ENCODE measurements at places on chromosomes 4 and X.

DNA sequence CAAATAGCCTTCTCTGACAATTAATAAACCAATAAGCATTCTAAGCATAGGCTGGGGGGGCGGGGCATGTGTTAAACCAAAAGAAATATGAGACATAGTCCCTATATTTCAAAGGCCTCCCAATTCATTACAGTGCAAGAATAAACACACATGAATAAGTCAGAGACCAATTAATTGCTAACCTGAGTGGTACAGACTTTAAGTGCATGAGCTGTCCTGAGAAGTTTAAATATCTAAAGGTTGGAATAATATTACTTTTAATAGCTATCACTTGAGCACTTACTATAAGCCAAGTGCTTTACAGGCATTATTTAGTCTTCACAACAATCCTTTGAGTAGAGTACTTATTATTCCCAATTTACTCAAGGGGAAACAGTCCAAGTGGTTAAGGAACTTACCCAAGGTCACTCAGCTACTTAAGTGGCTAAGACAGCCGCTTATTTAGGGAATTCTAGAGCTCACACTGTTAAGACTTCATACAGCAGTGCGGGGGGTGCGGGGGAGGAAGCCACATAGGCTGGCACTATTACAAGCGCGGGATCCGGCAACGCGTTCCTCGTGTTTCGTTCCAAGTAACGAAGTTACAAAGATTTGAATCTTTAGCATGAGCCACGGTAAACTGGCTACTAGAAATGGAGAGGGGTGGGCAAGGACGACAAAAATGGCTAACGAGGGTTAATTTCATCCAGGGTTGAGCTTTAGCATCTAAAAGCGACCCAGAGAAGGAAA is 1.4 kb downstream of the THOC2 start:
- DNase-seq = peak; percentile 9

DNA sequence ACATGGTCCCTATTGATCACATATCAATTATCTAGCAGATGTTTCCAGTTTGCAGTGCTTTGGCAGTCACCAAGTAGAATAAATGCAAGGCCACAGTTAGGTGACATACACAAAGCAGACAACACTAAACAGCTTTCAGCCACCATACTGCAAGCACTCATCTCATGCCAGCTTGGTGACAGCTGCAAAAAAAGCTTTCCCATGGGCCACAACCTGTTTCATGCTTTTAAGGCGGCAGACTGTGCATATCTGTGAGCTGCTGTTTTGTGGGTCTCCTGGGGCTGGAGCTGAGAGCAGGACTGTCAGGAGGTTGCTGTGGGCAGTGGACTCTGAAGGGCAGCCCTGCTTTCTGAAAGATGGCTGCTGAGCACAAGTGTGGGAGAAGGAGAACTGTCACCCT is 82.6 kb downstream of the FHDC1 start:
- no peak for DNase-seq

DNA sequence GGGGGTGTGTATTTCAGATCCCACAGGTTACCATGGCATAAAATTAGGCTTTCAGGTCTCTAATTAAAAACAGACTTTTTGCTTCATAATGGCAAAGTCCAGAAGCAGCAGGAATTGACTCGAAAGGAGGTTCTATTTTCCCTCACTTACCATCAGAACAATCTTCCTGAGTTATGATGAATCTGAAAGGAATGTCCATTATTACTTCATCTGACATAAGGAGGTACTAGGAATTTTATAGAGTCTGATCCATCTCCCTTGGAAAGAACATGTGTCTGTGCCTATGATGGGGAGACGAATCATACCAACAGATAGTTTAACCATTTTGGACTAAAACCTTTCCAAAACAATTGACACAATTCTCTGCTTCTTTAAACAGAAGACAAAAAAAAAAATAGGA is 206.3 kb upstream of the FGF13 start:
- no peak for DNase-seq

GRCh38 chr4:169582203-169582602 is 30.2 kb downstream of the NEK1 start:
- DNase-seq = no peak

DNA sequence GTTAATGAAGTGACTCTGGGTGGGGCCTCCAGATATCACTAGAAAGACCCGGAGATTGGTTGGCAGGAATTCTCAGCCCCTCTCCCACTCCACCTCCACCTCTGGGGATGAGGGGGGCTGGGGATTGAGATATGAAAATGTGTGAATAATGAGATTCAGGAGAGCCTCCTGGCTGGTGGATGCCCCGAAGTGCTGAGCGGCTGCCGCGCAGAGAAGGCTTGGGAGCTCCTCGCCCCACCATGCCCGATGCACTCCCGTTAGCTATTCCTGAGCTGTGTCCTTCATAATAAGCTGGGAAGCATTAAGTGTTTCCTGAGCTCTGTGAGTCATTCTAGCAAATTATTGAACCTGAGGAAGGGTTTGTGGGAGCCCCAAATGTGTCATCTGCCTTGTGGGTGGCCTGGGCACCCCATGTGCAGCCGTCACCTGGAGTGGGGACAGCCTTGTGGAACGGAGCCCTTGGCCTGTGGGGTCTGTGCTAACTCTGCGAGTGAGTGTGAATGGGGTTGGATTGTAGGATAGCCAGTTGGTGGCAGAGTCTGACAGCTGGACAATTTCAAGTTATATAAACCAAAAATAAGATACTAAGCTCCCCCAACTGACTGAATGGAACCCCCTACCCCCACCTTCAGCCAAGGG is 4.4 kb upstream of the MAEA start:
- no peak for DNase-seq

- no peak for DNase-seq
Measured at GRCh38 chr4:107876099-107876498, 51.4 kb downstream of the SGMS2 start.

DNA sequence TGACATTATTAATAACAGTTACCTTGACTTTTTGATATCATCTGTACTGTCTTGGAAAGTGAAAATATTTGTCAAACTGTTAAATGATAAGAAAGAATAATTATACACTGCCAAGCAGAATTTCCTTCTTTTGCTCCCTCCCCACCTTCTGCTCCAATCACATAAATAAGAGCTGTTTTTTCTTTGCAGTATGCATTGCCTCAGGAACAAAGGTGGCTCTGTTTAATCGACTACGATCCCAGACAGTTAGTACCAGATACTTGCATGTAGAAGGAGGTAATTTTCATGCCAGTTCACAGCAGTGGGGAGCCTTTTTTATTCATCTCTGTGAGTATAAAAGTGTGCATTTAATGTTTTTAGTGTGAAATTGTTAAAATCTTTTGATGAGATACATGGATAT is 66.1 kb downstream of the CCKAR start:
- no peak for DNase-seq

DNA sequence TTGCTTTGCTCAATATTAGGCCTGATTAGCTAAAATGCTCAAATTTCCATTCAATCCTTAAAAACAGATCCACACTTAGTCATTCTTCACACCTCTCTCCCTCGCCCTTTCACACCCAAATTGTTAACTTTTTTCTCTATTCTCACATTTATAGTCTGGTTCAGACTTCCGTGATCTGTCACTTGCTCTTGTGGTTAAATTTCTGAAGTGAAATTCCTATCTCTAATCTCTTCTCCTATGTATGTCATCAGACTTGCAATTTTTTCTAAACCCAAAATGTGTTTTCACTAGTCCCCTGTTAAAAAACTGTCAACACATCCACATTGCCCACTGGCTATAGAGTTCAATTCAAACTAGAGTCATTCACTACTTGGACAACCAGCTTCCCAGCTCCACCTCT is 63.2 kb downstream of the SNCA start:
- DNase-seq = no peak

DNA sequence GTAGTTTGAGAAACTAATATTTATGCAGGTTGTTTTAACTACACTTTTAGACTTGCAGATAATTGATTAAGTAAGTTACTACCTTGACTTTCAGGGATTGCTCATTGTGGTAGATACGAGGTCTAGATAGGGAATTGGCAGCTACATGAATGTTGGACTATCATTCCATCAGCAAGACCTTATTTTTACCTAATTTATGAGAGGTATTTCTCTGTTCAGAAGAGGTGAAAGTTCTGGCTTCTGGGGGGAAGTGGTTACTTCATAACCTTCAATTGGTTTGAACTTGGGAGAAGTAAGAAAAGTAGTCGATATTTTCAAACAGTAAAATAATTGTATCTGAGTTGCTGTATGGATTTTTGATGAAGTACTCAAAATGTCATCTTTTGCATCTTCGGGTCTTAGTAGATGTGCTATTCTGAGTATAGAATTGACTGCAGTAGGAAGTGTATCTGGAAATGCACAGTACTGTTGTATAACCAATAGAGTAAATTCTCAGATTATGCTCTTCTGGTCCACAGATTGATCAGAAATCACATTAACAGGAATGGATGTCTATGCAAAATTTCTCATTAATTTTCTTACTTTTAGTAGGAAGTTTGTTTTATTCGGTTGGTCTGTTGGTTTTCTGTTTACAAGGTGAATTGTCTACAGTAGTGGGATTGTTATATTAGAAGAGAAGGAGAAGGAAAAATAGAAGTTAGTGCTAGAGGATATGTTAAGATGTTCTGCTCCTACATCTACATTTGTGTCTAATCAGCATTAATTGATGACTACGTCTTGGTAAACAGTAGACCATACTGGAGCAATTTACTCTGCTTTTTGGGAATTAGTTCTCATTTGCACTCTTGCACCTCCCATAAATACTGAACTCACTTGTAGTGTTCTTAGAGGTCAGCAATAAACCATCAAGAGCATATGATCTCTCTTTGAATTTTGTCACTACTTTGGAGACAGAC is 3.0 kb downstream of the NFKB1 start:
- no peak for DNase-seq

DNA sequence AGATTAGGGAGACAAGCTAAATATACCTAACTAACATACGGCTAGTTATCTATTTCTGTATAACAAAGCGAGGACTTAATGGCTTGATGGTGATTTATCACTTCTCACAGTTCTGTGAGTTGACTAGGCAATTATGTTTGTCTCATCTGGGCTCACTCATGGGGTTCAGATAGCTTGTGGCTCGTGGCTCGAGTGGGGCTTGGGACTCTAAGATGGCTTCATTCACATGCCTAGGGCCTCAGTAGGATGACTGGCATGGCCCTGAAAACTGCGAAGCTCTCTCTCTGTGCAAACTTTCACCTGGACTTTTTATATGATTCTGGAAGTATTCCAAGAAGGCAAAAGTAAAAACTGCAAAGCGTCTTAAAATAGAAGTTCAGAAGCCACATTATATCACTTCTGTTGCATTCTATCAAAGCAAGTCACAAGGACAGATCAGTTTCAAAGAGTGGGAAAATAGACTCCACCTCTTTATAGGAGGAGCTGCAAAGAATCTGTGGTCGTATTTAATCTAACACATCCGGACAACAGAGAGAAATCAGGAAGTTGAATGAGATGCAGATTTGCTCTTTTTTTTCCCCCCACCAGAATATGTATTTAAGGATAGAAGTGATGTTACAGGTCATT is 491.2 kb downstream of the INPP4B start:
- DNase-seq = no peak

GRCh38 chr4:95209927-95210326 is 338.8 kb downstream of the UNC5C start:
- no peak for DNase-seq

DNA sequence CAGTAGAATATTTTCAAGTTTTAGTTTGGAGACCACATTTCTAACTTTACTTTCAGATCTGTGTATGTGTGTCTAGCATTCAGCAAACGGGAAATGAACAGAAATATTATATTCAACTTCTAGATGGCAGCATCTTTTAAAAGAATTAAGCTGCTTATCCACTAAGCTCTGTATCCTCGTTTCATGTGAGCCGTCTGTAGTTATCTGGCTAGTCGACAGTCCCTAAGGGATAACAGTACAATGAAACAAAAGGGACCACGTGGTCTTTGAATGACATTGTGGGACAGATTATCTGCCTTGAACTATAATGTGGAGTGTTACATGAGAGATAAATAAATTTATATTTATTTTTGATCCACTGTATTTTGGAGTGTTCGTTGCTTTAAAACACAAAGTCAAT is 35.8 kb upstream of the PRSS12 start:
- DNase-seq = no peak

- no peak for DNase-seq
Measured at GRCh38 chr4:138348055-138348454, 105.9 kb upstream of the SLC7A11 start.

DNA sequence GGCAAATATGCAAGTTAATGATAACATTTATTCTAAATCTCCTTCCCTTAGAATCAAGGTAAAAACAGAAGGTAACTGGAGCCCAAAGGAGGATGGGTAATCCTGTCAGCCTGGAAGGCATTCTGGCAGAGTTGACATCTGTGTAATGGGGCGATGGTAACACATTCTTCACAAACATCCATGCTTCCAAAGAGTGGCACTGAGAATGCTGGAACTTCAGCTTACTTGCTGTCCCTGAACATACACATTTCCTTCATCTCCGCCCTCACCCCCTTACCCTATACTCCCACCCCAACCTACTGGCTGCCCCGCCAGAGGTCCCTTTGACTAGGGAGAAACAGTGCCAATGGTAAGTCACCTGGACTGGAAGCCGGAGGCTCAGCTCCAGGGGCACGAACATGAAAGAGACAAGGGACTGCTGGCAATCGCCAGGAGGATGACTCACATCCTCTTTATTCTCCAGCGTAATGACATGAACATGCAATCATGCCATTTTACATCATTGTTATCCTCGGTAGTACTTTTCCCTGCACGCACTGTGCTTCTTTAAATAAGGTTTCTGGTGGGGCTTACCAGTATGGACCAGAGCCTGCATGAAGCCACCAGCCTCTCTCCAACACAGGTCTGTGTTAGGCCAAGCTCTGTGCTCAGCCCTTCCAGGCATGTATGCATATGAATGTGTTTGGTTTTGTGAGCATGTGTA is 694.2 kb upstream of the TENM3 start:
- no peak for DNase-seq

DNA sequence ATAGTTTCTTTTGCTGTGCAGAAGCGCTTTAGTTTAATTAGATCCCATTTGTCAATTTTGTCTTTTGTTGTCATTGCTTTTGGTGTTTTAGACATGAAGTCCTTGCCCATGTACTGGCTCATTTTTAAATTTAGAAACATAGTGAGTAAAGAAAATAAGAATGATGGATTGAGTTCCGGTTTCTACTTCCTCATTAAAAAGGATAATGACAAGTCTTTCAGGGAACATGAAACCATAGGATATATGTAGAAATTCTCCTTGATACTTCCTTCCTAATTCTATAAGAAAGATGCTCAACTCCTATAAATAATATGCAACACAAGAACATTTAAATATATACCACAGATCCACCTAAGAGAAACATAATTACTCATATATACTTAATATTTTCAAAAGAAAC is 240.9 kb downstream of the BANK1 start:
- DNase-seq = no peak

- DNase-seq = no peak
Measured at GRCh38 chrX:31320740-31321139, 248.9 kb upstream of the FTHL17 start.
